ENCODE measurements at places on chromosomes 13 and 19.

- DNase-seq: no peak
Observed at GRCh38 chr19:43507880-43508279, 3.3 kb upstream of the PHLDB3 start.

DNA sequence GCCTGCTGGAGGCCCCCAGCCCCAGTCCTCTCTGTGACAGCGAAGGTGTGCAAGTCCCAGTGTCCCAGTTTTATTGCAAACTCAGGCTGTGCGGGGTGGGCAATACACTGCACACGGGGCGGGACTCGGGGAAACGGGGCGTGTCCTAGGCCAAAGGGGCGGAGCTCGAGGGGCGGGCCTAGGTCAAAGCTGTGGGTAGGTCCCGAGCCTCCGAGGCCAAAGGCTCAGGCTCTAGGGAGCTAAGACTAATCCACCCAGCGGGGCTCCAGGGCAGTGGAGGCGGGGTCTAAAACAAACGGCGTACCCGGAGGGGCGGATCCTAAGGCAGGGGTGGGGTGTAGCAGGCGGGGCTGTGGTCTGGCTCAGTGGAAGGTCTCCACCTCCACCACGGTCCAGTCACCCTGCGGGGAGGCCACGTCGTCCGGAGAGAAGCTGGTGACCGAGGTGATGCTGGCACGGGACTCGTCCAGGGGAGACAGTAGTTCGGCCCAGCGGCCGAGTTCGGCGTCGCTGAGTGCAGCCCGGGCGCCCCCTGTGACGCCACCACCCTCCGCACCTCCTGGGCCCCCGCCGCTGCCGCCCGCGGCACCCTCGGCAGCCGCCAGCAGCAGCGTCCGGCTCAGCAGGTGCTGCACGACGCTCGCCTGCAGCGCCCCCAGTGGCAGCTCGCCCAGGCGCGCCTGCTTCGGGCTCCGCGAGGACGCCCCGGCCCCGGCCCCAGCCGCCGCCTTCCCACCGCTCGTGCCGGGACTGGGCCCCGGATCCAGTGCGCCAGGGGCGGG lies 5.3 kb downstream of the PRR36 start:
- peak; percentile 81 for DNase-seq

DNA sequence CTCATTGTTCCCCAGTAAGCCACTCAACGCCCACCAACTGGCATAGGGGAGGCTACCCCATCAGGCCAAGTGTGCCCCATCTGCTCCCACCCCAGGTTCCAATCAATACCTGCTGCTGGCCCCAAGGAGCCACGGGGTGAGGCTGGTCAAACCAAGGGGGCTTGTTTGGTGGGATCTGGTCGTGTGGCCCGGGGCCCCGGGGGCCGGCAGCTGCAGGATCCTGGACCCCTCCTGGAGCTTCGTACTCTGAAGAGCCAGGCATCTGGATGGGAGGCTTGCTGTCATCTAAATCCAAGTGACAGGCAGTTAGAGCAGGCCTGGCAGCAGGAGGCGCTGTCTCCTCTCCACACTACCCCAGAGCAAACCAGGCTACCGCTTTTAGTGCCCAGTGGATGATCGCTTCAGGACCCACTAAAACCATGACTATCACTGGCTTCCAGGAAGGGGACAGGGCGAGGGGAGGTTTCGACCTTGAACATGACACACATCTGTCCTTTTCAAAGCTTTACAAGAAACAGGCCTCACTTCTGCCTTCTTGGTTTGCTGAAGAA lies 14.2 kb downstream of the CHERP start:
- DNase-seq: peak; percentile 21

- no peak for DNase-seq
Observed at GRCh38 chr19:45597425-45598111, 4.4 kb downstream of the GPR4 start.

DNA sequence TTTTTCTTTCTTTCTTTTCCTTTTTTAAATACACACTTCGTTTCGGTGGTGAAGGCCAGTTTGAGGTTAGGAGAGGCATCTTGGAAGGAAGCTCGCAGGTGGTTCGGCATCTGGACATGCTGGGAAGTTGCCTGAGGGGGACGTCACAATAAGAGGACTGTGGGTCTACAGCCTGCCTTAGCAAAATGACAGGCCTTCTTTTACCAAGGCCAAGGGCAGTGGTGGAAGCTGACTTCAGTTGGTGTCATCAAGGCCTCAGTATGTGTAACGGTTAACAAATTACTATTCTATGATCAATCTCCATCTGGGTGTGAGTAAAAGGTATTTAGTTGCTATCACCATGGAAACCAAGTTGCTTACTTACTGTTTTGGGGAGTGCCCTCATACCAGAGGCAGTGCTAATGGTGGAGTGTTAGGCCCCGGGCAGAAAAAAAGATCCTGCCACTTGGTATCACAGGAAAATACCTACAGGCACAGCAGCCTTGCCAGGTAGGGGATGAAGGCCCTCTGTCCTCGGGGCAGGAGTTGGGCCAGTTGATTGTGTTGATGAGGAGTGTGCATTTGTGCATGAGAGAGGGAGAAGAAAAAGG lies 10.3 kb downstream of the ACTN4 start:
- DNase-seq: no peak

GRCh38 chr19:29031216-29031615 lies 181.7 kb downstream of the UQCRFS1 start:
- no peak for DNase-seq

GRCh38 chr13:99426426-99426825 lies 74.8 kb upstream of the TM9SF2 start:
- DNase-seq: no peak
